GDM1 (cell line): ENCODE measurements at places on chromosomes 11 and 22.

DNA sequence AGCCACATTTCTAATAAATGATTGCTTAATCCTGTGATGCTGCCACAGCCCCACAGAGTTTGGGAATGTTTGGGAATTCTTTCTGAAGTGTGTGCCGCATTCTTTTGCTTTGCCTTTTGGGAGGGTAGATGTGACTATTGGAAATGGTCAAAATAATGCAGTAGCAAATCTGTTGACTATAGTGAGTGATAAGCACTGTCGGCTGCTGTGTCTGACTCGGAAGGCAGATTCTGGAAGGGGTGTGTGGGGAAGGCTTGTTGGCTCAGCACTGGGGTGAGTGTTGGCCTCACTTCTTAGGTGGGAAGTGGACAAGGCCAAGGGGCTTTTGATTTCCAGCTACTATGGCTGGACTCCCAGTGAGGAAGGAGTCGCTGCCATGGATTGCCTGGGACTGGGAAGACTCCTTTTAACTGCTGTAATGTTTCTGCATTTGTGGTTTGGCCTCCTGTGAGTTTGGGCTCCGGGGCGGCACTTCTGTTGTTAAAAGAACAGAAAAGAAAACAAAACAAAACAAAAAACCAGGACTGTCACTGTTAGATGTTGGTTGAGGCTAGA lies 20.1 kb downstream of the ZBTB16 start:
- DNase-seq, result no peak

DNA sequence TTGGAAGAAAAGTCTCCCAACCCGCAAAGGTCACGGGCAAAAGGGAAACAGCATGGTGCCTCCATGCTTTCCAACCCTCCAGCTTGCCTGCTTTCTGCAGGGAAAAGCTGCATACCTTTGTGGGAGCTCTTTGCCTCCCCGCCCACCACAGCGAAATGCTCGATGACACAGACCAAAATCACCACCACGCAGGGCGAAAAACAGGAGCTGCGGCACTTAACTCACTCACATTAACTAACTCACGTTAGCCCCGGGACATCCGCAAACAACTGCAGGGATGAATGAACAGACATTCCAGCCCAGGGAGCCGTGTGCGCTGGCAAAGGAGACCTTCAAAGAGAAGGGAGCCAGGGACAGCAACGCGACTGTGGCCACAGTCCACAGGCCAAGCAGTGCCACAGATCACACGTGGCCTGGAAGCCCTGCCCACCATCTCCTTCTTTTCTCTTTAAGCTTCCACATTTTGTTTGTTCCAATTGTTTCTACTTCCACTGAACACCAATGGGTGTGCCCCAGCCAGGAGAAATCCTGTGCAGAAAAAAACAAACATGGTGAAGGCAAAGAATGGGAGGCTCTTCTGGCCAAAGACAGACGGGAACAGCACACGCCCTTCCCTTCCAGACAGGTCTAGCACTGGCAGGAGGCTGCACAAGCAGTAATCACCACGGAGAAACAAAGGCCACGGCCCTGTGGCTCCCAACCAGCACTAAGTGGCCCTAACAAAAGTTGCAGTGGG lies 39.3 kb downstream of the DUSP8 start:
- no peak for DNase-seq

- no peak for DNase-seq
Measured at GRCh38 chr11:8250434-8250833, 13.2 kb downstream of the LMO1 start.

GRCh38 chr11:84419616-84420015 lies 1133.4 kb upstream of the CCDC90B start:
- DNase-seq, result no peak

- peak; percentile 69 for DNase-seq
Measured at GRCh38 chr11:65378208-65378927, 4.1 kb downstream of the SLC25A45 start.

- DNase-seq, result no peak
Measured at GRCh38 chr11:82720267-82721065, 13.2 kb downstream of the FAM181B start.

GRCh38 chr11:33642461-33643166 lies 58.0 kb downstream of the C11orf91 start:
- no peak for DNase-seq

- DNase-seq, result no peak
Measured at GRCh38 chr11:34655335-34656008, 34.6 kb downstream of the EHF start.

GRCh38 chr22:46430961-46431838 lies 95.7 kb downstream of the TRMU start:
- DNase-seq, result no peak

DNA sequence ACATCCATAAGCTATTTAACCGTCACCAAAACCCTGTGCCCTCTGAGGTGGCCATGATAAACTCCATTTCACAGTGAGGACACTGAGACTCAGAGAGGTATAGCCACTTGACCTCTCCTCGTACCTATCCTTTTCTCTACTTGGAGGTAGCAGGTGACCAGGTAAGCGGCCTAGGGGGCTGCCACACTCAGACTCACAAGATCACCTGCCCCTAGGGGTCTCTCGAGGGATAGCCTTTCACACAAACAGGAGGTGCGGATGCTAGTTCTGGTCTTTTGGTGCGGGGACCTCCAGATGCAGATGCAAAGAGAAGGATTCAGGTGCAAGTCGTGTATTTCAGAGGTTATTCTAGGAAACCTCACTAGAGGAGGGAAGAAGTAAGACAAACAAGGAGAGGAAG lies 14.6 kb downstream of the MS4A18 start:
- DNase-seq, result no peak

DNA sequence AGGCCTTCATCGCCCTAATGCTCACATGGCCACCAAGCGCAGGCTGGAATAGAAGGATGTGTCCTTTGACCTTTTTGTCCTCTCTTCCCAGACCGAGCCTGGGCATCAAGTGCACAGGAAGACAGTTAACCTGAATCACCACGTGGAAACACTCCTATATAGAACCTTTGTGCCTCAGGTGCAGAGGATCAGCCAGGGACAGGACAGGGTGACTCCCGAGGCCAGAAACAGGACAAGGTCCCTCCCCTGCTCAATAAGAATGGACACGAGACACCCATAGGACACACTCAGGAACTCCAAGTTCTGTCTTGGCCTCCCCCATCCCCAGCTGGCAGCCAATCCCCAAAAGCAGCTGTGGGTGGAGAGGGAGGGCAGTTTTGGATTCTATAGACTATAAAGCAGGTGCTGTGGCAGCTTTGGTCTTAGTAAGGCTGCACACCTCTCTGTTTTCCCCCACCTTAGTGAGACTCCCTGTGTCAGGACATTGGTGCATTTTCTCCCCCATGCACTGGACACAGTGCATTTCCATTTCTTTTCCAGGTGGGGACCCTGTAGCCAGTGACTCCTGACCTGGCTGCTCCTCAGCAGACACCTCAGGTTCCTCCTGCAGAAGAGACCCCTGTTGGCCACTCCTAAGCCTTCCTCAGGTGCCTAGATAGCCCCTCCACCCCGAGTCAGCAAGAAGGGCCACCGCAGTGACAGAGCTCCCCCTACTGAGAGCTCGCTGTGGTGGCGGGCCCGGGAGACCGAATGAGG lies 43.6 kb upstream of the POU2AF1 start:
- DNase-seq, result peak; percentile 5

- no peak for DNase-seq
Measured at GRCh38 chr11:109306322-109306721, 115.7 kb upstream of the C11orf87 start.

GRCh38 chr11:62708793-62709192 lies 1.3 kb downstream of the GNG3 start:
- no peak for DNase-seq

DNA sequence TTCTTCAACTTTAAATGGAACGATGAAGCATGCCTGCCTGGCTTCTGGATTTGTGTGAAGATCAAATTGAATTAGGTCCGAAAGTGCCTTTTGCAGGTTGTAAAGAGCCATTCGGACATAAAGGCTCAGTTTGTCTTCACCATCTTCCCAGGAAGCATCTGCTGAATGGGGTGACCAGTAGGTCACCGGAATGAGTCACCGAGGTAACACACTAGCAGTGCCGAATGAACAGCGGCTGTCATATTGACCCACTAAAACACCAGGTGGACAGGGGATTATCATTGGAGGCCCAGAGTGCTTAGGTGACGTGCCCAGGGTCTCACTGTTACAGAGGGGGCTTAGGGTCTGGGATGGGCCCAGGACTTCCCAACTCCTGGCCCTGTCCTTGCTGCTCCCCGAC lies 43.1 kb upstream of the MYH9 start:
- DNase-seq, result no peak

GRCh38 chr11:23574149-23574548 lies 713.9 kb upstream of the CCDC179 start:
- DNase-seq, result no peak

GRCh38 chr11:75152651-75153427 lies 1.9 kb downstream of the SLCO2B1 start:
- no peak for DNase-seq

DNA sequence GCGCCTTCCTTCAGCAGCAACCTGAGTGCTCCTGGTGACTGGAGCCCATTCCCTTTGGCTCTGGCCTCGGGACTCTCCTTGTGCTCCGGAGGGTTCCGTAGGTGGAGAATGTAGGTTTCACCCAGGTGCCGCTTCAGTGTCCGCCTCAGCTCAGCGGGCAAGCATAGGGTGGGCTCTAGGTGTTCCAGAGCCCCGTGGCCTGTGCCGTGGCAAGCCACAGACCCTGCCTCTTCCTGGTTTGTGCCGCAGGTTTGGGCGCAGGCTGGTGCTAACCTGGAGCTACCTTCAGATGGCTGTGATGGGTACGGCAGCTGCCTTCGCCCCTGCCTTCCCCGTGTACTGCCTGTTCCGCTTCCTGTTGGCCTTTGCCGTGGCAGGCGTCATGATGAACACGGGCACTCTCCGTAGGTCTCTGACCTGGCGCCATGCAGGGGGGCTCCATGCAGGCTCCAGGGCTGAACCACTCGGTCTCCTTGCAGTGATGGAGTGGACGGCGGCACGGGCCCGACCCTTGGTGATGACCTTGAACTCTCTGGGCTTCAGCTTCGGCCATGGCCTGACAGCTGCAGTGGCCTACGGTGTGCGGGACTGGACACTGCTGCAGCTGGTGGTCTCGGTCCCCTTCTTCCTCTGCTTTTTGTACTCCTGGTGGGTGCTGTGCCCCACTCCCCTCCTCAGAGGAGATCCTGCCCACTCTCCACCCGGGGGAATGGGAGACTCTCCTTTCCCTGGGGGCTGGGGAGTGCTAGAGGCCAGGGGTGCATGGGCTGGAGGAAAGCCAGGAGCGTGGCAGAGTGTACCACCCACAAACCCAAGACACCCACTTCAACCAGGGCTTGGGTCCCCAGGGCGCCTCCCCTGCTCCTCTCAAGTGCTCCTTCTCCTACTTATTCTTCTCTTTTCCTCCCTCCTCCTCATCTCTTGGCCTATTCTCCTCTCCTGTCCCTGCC lies 2.4 kb downstream of the SLC22A12 start:
- no peak for DNase-seq

- DNase-seq, result no peak
Measured at GRCh38 chr11:134515081-134515960, 103.3 kb upstream of the B3GAT1 start.

DNA sequence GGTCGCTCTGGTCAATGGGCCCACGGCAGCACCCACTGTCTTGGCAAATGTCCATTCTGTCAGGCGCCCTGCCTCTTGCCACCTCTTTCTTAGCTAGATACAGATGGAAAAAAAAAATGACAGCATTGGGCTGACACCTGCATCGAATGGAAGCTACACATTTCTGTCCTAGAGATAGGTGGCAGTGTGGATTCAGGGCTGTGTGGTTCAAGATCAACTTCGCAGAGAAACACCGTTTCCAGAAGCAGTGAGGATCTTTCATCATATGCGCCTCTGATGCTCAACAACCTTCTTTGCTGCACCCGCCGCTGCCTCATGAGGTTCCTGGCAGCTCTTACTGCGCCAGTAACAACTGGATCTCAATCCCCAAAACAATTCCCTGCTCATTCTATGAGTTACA lies 236.3 kb downstream of the KIRREL3 start:
- DNase-seq, result no peak

DNA sequence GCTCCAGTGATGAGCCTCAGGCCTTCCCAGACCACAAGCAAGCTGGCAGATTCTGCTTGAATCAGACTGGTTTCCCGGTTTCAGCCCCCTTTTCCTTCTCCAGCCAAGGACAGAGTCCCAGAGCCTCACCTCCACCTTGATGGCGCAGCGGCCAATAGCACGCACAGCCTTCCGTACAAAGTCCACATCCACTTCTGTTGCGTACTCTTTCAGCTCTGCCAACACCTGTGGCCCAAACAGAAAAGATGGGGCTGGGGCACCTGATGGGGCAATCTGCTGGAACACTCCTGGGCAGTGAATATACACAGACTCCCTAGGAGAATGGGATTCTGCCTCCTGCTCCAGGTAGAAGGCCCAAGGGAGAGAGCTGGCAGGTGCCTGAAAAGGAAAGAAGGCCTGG lies 35.5 kb upstream of the RASL10A start:
- DNase-seq, result no peak

DNA sequence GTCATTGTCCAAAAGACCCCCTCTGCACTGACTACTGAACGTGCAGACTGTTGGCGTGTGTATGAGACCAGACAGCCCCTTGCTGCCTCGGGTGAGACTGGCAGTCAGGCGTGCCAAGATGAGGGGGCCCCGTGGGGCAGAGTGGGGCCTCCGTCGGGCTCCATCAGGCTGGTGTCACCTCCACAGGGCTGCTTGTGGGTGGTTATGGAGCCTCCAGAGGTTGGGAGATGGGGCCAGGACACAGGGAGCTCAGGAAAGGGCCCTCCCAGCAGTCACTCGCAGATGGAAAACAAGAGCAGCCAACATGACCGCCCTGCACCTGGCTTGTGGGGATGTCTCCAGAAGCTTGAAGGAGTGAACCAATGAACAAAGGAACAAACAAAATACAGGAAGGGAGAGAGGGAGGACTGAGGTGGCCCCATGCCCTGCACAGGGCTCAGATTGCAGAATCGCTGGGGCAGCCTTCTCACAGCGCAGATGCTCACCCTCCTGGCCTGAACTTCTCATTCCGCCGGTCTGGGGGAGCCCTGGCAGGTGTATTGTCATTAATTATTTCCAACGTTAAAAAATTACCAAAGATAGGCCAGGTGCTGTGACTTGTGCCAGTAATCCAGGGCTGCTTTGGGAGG lies 5.5 kb upstream of the PHLDA2 start:
- DNase-seq, result no peak

- DNase-seq, result no peak
Measured at GRCh38 chr11:62604460-62605120, 2.9 kb upstream of the MTA2 start.

- DNase-seq, result no peak
Measured at GRCh38 chr22:27245056-27245455, 556.5 kb downstream of the MN1 start.

- DNase-seq, result no peak
Measured at GRCh38 chr22:38766076-38766777, 10.4 kb upstream of the SUN2 start.

DNA sequence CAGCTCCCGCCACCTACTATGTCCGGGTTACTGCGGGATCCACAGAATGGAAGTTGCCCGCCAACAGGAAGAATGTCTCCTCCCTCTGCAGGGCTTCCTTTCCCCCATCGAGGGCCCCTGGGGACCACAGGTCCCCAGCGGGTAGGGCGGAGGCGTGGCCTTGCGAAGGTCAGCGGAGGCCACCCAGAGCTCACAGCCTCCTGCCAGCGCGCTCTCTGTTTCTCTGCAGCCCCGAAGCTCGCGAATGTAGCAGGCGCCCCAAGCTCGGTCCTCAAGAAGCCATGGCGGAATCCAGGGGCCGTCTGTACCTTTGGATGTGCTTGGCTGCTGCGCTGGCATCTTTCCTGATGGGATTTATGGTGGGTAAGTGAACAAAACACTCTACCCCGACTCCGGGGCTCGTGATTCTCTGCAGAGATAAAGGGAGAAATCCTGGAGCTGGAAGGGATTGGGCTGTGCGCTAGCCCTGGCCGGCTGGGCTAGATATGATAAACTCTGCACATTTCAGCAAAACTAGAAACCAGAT lies at the start of gene NAALAD2:
Gene NAALAD2, plus strand, starts transcription at position 186 of the 526 bp plus-strand sequence. Its CDS starts 96 bp downstream, at position 282.
- peak; percentile 6 for DNase-seq
